ENCODE measurements at places on chromosomes 6 and 20.

DNA sequence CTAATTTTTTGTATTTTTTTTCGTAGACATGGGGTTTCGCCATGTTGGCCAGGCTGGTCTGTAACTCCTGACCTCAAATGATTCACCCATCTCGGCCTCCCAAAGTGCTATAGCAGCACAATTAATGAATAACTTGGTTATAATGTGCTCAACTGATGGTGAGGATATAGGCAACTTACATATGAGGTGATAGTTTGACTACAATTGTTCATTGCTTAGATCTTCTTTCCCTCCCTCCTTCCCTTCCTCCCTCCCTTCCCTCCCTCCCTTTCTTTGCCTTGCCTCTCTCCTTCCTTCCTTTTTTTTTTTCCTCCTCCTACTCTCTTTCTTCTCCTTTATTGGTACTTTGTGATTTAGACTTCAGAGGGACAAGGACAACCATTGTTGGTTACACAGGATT lies 151.2 kb downstream of the RNF144B start:
- no peak for DNase-seq

- DNase-seq, result peak; percentile 50
Observed at GRCh38 chr20:7770046-7770445, 170.2 kb downstream of the HAO1 start.

DNA sequence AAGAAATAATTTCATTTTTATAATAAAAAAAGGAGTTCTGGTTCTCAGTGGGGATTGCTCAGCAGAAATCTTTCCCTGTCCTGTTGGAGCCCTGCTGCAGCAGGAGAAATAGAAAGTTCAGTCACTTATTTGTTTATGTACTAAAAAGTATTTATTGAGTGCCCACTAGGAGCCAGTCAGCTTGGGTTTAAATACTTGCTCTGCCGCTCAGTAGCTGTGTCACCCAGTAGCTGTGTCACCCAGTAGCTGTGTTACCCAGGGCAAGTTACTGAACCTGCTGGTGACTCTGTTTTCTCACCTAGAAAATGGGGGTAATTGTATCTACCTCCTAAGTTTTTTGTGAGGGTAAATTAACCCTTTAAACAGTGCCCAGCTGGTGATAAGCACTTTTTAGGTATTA lies 32.9 kb downstream of the FOXF2 start:
- DNase-seq, result no peak

GRCh38 chr6:168574699-168575195 lies 133.8 kb downstream of the SMOC2 start:
- DNase-seq, result no peak

DNA sequence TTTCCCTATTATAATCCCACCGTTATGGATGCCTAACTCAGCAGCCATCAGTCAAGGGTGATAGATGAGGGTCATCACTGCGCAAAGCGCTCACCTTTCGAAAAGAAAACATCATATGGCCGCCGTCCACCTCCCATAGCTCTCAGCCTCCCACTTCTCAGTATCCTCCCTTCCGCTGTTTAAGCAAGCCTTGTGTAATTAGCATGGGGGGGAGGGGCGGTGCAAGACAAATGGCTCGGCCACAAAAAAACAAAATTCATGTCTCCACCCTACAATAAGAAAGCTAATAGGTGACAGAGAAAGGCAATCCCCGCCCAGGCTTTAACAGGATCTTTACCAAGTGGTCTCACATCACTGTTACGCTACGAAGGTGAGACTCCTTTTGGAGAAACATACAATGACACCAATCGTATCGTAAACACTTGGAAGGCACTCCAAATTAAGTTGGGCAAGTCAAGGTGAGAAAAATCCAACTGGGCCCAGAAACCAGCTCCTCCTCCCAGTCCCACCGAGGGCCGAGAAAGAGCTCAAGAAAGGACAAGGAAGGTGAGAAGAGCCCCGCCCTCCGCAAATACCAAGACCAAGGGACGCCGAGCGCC lies 645 bp downstream of the DDX39B start:
- DNase-seq, result peak; percentile 45

GRCh38 chr6:113731541-113731940 lies 125.6 kb upstream of the MARCKS start:
- no peak for DNase-seq

DNA sequence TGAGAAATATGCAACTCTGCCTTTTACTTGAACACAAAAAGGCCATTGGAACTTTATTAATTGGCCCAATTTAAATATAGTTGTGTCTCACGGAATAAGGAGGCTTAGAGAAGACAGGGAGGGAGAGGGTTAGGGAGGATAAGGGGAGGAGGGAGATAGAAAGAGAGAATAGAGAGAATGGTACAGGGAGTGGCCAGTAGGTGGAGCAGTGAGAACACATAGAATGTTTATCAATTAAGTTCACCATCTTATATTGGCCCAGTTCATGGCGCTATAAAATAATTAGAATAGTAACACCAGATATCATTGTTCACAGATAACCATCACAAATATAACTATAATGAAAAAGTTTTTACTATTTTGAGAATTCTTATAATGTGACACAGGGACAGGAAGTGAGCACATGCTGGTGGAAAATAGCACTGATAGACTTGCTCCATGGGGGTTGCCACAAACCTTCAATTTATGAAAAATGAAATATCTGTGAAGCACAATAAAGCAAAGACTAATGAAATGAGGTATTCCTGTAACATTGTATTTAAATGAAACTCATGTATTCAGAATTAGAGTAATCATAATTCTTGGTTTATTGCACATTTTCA lies 374.1 kb upstream of the MANEA start:
- peak; percentile 46 for DNase-seq

- DNase-seq, result peak; percentile 93
Observed at GRCh38 chr6:110958329-110959192, at the start of gene GTF3C6. TSS of gene GTF3C6 (plus strand) at chr6:110958706. CDS start at chr6:110958770, 64 bp downstream.

DNA sequence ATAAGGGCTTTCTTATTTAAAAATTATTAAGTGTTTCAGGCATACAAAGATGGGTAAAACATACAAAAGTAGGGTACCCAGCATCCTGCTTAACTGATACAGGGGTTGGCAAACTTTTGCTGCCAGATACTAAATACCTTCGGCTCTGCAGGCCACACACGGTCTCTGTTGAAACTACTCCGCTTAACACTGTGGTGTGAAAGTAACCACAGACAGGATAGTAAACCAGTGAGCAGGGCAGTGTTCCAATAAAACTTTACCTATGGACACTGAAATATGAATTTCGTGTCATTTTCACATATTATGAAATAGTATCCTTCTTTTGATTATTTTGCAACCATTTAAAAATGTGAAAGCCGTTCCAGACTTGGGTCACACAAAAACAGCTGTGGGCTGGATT lies 92.4 kb downstream of the EYA2 start:
- no peak for DNase-seq

DNA sequence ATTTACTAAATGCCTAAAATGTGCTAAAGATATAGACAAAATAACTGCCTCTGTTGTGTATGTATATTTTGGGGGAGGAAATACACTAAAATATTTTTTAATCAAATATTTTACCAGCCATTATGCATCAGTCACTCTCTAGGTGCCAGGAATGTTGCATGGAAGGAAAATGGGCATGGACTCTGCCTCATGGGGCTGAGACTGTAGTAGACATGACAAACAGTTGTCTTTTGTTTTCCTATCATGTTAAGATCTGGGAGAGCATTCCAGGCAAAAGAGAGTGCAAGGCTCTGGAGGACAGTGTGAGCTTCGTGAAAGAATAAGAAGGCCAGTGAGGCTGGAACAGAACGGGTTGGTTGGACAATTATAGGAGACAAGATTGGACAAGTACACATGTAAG lies 26.5 kb downstream of the HLA-DOB start:
- no peak for DNase-seq

GRCh38 chr6:3329393-3330051 lies 70.8 kb downstream of the PSMG4 start:
- no peak for DNase-seq

GRCh38 chr6:134376785-134377184 lies 58.9 kb upstream of the SGK1 start:
- DNase-seq, result no peak

- DNase-seq, result no peak
Observed at GRCh38 chr6:160337991-160338390, 10.2 kb upstream of the SLC22A3 start.

DNA sequence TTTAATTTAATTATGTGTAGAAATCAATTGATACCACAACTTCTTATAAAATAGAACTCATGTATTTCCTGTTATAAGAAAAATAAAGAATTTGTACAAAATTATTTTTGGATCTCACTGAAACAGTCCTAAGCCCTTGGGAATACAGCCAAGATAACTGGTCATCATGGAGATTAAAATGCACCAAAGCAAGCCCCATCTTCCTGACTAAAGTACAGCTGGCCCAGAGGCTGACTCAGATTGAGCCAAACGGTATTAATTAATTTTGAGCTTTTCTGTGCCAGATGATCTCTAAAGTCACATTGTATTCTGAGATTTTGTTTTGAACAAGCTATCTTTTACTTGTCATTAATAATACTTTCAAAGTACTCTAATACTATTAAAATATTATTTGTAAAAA lies 978.5 kb downstream of the TBC1D32 start:
- no peak for DNase-seq

- DNase-seq, result no peak
Observed at GRCh38 chr20:62458275-62459251, 17.2 kb downstream of the GATA5 start.

DNA sequence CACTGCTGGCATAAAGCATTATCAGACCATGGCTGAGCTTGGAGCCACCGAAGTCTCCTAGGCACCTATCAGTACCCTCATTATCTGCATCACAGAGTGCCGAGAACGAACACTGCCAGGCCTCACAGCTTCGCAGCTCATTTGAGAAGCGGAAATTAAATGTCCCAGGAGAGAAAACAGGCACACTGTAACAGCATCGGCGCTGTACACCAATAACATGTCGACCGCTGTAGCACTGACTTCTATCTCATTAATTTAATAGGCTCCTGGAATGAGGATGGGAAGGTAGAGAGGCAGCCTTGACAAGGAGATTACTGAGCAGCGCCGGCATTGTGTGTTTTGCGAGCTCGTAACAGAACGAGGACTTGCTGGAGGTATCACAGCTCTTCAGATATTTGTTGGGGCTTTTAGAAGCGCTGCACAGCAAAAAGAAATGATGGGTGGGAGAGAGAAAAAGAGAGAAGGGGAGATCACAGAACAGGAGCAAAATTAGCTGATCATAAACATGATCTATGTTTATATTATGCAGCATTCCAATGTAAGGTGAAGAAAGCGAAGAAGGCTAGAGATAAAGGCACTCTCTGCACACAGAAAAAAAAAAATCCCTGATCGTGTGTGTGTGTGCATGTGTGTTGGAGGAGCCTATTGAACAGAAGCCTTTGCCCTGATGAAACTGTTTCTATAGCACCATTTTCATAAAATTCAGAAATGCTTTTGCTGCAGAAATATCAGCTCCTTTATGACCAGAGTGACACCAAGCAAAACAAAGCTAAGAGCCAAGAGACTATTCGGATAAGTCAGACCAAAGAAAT lies 29.2 kb downstream of the ID4 start:
- DNase-seq, result no peak

DNA sequence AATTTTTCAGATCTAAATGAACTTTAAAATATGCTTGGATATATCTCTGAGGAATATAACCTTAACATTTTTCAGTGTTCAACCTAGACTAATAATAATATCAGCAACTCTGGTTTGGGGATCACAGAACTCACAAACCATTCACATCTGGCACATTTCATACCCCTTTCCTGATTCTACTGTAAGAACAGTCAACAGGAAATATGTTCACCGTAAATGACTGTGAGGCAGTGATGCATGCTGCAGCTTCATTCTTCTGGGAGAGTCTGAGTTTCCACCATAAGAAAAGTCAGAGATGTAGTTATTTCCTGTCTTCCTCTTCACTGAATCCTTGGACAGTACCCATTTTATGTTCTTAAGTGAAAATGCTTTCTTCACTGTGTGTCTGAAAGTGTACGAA lies 134.2 kb upstream of the IFNGR1 start:
- DNase-seq, result no peak

DNA sequence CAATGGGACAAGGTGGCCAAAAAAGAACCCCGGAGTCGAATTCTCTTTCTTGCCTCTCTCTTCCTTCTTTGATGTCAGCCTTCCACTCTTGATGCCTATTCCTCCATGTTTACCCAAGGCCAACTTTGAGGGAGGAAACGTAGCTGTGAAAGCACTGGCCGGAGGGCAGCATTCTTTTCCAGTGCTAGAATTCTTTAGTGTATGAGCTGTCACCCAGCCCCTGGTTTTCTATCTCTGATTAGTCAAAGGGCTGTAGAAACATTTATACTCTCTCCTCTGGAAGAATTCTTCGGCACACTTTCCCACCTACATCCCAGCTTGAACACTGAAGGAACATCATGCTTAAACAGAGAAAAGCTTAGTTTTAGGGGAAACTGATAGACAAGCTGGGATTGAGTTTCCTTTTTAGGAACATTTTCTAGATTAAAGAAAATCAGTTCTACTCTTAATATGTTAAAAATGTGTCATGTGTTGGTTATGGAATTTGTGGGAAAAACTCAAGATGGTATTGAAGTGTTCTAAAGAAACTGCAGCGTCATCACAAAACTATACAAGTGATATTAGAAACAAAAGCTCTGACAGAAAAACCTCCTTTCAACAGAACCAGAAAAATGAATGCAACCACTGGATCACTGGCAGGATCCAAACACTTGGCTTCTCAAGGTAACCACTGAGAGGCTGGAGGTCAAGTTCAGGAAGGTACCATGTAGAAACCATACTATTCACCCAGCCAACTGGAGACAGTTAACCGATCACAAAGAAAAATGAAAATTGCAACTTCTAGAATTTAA lies 20.7 kb upstream of the UTRN start:
- DNase-seq, result peak; percentile 87

DNA sequence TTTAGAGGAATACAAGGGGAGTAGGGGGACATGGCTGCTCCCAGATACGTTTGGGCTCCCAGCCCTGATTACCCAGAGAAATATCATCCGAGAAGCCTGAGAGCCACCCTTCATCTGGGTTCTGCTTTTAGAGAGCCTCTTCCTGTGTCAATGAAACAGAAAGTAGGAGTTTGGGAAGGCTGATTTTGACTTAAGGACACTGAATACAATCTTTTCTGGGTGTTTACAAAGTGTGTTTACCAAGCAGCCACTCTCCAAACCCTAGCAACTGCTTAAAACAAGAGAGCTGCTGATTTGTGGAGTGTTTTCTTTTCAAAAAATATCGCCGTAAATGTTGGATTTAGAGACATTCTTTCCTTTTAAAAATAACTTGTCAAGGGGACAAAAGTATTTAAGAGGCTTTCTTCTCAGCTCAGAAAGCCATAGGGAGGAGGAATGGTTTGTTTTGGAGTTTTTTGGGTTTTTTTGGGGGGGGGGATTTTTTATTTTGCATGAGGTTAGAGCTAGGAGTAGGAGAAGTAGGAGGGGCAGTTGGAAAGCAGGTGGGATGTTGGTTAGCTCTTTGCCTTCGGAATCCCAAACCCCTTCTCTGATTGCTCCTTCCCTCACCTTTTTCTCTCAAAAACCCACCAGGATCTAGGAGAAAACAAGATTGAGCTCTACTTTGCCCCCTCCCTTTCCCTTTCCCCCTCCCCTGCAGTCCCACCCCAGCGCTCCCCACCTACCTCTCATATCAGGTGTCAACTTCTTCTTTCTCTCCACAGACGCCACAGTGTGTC lies 12.4 kb downstream of the MAFB start:
- no peak for DNase-seq

GRCh38 chr20:16147216-16147615 lies 426.0 kb downstream of the KIF16B start:
- DNase-seq, result no peak

Data from lung microvascular endothelial cell (primary cell).